H1 (cell line): ENCODE measurements at places on chromosomes 1 and 21. TPM values are rescaled to one million over a fixed set of nuclear protein-coding genes. Genes with fewer than 3 reads are reported as not detected.

TSPAN1 gene
- not detected in 2 replicates for total RNA-seq

DNA sequence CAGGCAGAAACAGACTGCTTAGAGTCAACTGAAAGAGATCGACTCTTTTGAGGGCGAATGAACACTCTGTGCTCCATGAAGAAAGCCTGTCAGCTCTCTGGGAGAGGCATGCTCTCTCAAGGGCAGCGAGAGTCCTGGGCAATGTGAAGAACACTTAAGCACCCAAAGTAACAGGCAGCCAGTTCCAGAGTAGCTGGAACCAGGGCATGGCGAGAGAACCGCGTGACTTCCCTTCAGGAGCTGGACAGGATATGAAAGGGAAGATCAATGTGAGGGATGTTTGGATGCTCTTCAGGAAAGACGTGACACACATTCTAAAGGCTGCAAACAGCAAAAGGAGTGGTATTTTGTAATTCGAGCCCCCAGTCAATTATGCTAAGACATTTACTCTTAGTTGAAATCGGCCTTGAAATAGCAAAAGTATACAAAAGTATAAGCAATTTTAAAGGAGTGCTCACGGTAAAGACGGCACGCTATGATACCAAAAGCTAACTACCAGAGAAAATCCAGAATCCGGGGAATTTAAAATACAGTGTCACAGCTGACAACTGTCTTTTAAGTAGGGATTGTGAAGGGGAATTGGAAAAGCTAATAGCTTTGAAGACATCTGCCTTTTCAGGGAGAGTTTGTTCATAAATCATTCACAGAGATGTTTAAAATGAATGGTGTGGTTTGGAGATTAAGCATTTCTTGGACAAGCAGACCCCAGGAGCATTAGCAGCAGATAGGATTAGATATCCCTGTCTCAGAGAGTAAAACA is 20.8 kb downstream of the ADAMTS5 start:
- H3K4me3 ChIP-seq, result no peak overlapping the region
- no peak overlapping the region for H3K27ac ChIP-seq

- peak; percentile 45 for DNase-seq
- no peaks in the 10 kb centered on the region for H3K36me3 ChIP-seq
- H3K4me3 ChIP-seq, result no peak overlapping the region
- no peaks in the 10 kb centered on the region for H3K4me1 ChIP-seq
- H3K27ac ChIP-seq, result no peak overlapping the region
- no peaks in the 10 kb centered on the region for H3K27me3 ChIP-seq
Observed at GRCh38 chr21:44535963-44536362, 4.0 kb downstream of the KRTAP10-1 start.

TNFRSF8 gene
- 32.7 and 35.1 TPM in 2 replicates for total RNA-seq

IRF6 gene
- total RNA-seq, result 13.3 and 13.4 TPM in 2 replicates

DNA sequence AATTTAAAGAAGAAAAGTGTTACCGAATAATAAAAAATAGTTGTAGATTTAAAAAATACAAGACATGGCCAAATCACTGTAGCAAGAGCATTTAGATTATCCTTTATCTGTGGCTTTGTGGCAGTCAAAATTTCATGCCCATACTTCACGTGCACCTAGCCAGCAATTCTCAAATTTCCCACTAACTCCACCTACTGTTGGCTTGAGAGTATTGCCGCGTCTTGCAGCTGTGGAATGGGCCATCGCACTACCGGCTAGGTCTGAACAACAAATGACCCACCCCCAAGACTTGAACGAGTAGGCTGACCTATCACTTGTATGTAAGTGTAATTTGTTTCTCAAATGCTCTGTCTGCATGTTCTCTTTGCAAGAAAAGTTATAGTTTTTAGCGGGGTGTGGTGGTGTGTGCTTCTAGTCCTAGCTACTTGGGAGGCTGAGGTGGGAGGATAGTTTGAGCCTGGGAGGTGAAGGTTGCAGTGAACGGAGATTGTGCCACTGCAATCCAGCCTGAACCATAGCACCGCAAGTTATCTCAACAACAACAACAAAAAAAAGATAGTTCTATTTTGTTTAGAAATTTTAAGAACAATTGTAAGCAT is 4.1 kb downstream of the KRTAP13-4 start:
- no peak overlapping the region for H3K4me3 ChIP-seq
- peak; percentile 61 for DNase-seq
- no peak overlapping the region for H3K27ac ChIP-seq
- 0 out of 2 replicates have a peak, but pooled peaks cover 4% of the 10 kb centered on the region for H3K4me1 ChIP-seq

GRCh38 chr21:29064850-29065481 is 8.5 kb downstream of the CCT8 start:
- H3K36me3 ChIP-seq, result peaks cover 100% of the 10 kb centered on the region
- H3K27ac ChIP-seq, result no peak overlapping the region
- H3K4me1 ChIP-seq, result no peaks in the 10 kb centered on the region
- no peaks in the 10 kb centered on the region for H3K27me3 ChIP-seq
- no peak overlapping the region for H3K4me3 ChIP-seq

DNA sequence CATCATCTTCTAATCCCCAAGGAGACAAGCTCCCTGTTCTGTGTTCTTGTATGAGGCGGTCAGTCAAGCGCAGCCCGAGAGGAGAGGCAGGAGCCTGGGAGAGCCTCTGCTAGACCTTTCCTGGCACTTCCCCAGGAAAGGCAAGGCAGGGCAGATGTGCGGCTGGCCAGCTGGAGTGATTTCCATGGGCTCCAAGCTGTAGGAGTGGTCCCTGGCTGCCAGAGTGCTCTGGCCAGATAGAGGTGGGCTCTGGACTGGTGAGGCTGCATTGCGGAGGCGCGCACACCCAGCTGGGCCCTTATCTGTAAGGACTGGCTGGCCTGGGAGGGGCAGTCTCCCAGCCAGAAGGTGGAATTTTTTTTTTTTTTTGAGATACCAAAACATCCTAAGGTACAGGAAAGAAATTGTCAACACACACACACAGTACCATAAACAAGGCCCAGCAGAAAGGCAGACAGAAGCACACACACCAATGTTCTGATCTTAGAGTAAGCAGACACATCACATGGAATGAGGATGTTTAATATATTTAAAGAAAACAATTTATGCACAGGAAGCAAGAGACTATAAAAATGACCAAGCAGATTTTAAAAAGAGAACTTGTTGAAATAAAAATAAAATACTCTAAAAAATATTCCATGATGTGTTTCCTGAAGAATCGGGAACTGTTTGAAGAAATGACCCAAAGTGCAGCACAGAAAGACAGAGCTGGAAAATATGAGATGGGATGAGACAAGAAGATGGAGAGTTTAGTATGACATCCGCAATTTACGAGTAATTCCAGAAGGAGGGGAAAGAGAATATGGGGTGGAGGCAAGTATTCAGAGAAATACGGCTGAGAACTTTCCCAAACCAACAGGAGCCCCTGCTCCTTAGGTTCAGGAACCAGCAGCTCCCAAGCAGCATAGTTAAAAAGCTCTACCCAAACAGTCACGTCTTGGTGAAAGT is 13.4 kb downstream of the IBA57 start:
- H3K27ac ChIP-seq, result no peak overlapping the region
- H3K4me1 ChIP-seq, result no peaks in the 10 kb centered on the region
- DNase-seq, result no peak

VHLL gene
- not detected in 2 replicates for total RNA-seq

DNA sequence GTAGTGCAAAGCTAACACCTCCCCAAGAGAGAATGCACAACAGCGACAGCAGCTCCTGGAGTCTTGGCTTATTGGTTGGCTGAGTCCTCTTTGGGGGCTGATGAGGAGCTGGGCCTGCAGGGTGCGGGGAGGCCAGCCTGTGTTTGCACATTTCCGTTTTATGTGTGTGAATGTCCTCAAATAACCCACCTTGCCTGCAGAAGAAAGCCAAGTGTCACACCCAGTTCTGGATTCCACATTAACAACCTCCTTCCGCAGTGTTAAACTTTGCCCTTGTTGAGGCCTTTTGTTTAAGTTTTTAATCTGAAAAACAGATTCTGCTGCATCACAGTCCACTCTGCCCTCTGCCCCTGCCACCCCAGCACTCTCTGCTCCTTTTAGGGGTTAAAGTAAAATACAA is 274.5 kb downstream of the TM2D1 start:
- no peaks in the 10 kb centered on the region for H3K36me3 ChIP-seq
- no peak for DNase-seq
- H3K27ac ChIP-seq, result no peak overlapping the region
- no peaks in the 10 kb centered on the region for H3K27me3 ChIP-seq

GRCh38 chr1:36223381-36223995 is 755 bp upstream of the THRAP3 start:
- H3K27ac ChIP-seq, result peak overlapping the region; percentile 80
- no peaks in the 10 kb centered on the region for H3K27me3 ChIP-seq
- peaks cover 11% of the 10 kb centered on the region for H3K36me3 ChIP-seq
- DNase-seq, result no peak
- peak overlapping the region; percentile 64 for H3K4me3 ChIP-seq

DNA sequence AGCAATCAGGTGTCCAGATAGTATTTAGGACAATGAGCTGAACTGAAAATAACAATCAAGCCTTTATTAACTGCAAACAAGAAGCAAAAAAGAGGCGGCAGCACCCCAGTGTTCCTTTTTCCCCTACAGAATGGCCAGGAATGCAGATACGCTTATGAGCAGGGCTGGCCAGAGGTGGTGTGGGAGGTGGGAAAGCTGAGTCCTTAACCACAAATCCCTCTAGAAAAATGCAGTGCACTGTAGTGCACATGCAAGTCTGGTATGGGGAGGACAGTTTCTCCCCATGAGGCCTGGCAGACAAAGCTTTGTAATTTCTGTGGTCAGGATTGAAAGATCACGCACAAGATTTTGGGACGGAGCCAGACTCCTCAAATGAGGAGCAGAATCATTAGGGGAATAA is 10.7 kb upstream of the IFNAR1 start:
- no peak for DNase-seq
- no peak overlapping the region for H3K4me3 ChIP-seq
- no peaks in the 10 kb centered on the region for H3K27me3 ChIP-seq
- H3K4me1 ChIP-seq, result no peaks in the 10 kb centered on the region
- H3K27ac ChIP-seq, result no peak overlapping the region

GRCh38 chr1:50453266-50453665 is 30.0 kb upstream of the DMRTA2 start:
- no peaks in the 10 kb centered on the region for H3K27me3 ChIP-seq
- H3K4me1 ChIP-seq, result no peaks in the 10 kb centered on the region
- no peaks in the 10 kb centered on the region for H3K36me3 ChIP-seq
- no peak overlapping the region for H3K4me3 ChIP-seq

- DNase-seq, result no peak
- H3K27ac ChIP-seq, result no peak overlapping the region
- H3K27me3 ChIP-seq, result no peaks in the 10 kb centered on the region
- no peak overlapping the region for H3K4me3 ChIP-seq
Observed at GRCh38 chr1:37404711-37405110, 69.7 kb upstream of the ZC3H12A start.

DNA sequence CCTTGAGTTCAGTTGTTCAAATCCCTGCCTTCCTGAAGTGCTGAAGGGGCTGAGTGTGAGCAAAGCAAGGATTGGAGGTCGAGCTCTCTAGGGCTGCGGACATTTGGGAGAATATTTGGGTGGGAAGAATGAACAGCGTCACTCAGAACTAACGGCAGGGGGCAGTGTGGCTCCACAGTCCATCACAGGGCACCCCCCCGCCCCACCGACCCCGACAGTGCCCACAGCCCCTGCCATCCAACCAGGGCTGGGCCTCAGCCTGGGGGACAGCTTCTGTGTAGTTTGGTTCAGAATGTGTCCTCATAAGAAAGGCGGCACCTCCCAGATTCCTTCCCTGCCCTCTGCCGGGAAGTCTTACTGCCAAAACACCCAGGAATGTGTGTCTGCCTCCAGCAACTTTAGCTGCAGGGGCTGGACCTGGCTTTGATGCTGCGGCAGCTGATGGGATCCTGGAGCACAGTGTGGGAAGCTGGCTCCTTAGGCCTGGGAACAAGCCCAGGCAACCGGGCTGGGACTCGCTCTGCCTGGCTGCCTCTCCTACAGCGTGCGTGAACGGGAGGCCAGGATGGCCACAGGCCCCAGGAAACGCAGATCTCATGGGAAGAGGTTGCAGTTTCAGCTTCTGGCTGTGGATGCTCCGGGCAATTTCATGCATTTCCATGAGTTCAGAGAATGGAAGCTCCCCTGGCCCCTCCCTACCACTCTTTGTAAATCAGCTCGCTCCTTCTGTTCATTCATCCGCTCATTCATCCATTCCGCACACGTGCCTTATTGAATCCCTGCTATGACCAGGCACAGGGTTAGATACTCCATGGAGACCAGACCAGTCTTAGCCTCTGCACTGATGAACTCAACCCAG is 104.9 kb upstream of the TMPRSS2 start:
- H3K4me3 ChIP-seq, result no peak overlapping the region
- peak; percentile 88 for DNase-seq
- H3K27me3 ChIP-seq, result 0 out of 2 replicates have a peak, but pooled peaks cover 2% of the 10 kb centered on the region
- H3K4me1 ChIP-seq, result peaks cover 9% of the 10 kb centered on the region; the same call in 1 of the 2 replicates
- H3K36me3 ChIP-seq, result no peaks in the 10 kb centered on the region

GRCh38 chr1:197521118-197521739 is 253.2 kb downstream of the CRB1 start:
- no peak overlapping the region for H3K4me3 ChIP-seq
- H3K27me3 ChIP-seq, result no peaks in the 10 kb centered on the region
- H3K4me1 ChIP-seq, result no peaks in the 10 kb centered on the region
- H3K27ac ChIP-seq, result no peak overlapping the region

- H3K4me3 ChIP-seq, result no peak overlapping the region
- H3K27me3 ChIP-seq, result no peaks in the 10 kb centered on the region
- no peak for DNase-seq
- no peak overlapping the region for H3K27ac ChIP-seq
- no peaks in the 10 kb centered on the region for H3K36me3 ChIP-seq
- no peaks in the 10 kb centered on the region for H3K4me1 ChIP-seq
Observed at GRCh38 chr21:14768042-14768441, 221.9 kb upstream of the SAMSN1 start.

DNA sequence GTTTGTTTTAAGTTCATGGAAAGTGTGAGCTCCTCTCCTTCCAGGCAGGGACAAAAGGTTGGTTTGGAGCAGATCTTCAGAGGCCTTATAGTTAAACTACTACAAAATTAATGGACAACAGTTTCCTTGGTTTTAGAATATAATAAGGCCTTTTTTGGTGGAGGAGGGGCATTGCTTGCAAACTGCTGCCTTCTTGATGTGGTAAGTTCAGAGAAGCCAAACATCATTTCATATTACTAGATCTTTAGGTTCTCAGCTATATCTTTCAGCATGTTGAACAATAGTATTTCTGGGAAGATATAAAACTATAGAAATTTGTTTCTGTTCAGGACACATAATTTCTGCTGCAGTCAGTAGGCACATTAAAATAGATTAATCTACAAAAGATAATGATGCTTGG is 97.8 kb upstream of the B3GALT2 start:
- H3K36me3 ChIP-seq, result no peaks in the 10 kb centered on the region
- no peaks in the 10 kb centered on the region for H3K4me1 ChIP-seq
- H3K27me3 ChIP-seq, result no peaks in the 10 kb centered on the region

FCRL5 gene
- 1.0 and 1.1 TPM in 2 replicates for total RNA-seq

- H3K4me1 ChIP-seq, result no peaks in the 10 kb centered on the region
- no peak for DNase-seq
- no peak overlapping the region for H3K27ac ChIP-seq
- H3K4me3 ChIP-seq, result no peak overlapping the region
- no peaks in the 10 kb centered on the region for H3K27me3 ChIP-seq
Observed at GRCh38 chr1:87535551-87535950, 206.9 kb downstream of the LMO4 start.

RRP1B gene
- total RNA-seq, result 96.7 and 97.3 TPM in 2 replicates

GRCh38 chr21:39010629-39011404 is 172.4 kb downstream of the PSMG1 start:
- DNase-seq, result no peak
- H3K36me3 ChIP-seq, result no peaks in the 10 kb centered on the region
- no peaks in the 10 kb centered on the region for H3K4me1 ChIP-seq
- H3K27me3 ChIP-seq, result no peaks in the 10 kb centered on the region
- no peak overlapping the region for H3K27ac ChIP-seq
